ENCODE measurements at places on chromosomes 12 and 14.

DNA sequence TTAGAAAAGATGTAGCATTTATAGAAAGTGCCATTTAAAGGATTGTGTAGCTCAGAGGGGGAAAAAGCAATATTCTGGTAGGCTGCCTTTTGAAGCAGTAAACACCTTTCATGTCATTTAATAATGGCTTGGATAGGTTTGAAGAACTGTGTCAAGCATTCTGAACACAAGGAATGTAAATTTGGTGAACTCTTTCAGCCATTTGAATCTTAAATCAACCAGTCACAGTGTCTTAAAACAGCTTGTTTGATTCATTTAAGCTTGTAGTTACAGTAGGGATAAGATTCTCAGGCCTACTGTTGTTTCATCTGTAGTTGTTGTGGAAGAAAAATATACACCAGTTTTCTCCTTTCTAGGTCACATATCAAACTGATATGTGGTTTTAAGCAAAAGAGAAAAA is 299.4 kb upstream of the NOVA1 start:
- DNase-seq: no peak

DNA sequence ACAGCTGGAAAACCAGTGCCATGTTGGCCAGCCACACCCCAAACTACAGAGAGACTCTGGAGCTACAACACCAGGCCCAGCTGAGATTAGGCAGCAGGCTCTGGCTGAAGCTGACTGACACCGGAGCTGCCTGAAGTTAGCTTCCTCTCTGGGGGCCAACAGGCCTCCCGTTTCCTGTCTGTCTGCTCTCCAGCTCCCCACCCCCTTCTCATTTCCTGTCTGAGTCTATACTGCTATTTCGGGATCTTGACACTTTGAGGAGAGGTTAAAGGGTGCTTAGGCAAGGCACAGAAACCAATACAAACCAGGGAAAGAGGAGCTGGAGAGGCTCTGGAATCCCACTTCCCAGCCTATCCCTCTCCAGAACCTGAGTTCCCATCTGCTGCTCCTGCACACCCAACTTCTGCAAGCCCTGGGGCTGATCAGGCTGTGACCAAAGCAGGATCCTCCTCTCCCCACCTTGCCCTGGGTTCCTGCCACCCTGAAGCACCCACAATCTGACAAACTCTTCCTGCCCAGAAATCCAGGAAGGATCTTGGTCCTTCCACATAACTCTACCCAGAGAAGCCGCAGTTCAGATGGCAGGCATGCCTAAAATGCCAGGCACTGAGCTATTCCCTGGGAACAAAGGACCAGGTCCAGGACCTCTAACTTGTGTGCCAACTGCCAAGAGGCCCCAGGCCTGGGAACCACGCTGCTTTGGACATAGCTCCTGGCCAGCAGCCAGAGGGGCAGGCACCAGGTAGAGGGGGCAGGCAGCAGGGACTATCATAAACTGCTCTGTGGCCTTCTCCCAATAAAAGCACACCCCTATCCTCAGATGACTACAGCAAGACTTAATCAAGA is 39.9 kb downstream of the PRPF40B start:
- DNase-seq: peak; percentile 90

DNA sequence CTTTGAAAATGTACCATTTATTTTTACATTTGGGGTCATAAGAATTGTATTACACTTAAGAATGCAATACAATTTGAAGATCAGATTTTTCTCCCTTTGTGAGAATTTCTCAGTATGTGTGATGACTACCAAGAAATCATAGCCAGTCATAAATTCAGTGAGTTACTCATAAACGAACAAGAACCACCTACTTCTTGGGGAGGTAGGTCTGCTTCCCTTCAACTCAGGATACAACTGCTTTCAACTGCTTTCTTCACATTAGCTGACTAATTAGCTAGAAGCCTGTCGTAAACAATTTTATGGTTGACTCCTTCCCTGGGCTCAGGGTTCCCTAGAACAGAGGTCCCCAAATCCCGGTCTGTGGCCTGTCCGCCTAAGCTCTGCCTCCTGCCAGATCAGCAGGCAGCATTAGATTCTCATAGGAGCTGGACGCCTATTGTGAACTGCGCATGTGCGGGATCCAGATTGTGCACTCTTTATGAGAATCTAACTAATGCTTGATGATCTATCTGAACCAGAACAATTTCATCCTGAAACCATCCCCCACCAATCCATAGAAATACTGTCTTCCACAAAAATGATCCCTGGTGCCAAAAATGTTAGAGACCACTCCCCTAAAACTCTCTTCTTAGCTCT is 3.7 kb downstream of the ANG start:
- no peak for DNase-seq

DNA sequence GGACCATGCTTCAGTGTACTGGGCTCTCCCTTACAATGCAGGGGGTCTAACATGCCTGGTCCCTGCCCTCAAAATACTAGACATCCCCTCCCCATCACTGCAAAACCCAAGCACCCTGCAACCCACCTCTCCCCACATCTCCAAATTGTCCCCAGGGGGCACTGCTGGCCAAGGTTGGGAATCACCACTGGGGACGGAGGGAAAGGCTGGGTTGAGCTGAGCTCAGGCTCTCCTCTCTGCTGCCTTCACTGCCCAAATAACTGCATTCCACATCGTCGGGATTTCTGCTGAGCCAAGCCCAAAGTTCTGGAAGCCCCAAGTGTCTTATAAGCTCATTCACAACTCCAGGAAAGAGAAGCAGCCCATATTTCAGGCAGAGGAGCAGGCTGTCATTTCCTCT is 69.6 kb downstream of the NT5DC3 start:
- no peak for DNase-seq

GRCh38 chr12:48970702-48971334 is 717 bp downstream of the WNT10B start:
- DNase-seq: no peak

DNA sequence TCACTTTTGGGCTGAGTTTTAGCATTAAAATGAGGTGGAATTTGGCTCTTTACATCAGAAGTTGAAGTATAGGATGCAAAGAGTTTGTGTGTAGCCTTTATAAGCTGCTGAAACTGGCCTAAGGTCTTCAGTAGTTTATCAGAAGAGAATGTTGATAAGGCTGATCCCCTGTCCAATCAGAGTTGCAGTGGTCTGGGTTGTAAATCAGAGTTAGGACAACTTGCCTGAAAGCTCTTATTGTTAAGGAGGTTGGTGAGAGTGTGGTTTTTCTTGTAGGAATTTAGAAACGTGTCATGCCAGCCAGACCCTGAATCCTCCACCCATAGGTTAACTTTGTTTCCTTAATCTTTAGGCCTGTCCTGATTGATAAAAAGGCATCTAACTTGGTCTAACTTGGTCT is 143.5 kb downstream of the ST8SIA1 start:
- DNase-seq: no peak

GRCh38 chr12:76417116-76417515 is 68.9 kb upstream of the BBS10 start:
- DNase-seq: no peak

DNA sequence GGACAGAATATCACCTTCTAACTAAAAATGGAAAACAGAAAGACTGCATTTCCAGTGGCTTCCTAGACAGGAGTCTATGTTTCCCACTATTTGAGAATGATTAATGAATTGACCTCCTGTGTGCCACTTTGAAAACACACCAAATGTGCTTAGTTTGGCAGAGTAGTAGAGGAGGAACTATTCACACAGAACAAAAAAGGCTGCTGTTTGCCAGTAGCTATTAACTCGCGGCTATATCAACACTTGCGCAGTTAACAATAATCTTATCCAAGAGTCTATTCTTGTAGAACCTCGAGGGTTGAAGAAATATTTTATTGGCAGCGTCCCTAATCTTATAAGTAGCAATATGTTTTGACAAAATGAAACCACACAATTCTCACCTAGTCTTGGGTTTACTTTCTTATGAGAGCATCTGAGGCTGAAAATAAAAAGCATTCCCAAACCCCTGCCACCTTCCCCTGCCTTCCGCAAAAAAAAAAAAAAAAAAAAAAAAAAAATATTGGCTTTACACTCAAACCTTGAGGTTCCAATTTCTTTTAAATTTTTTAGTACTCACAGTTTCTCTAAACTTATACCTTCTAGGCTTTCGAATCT is 127.3 kb upstream of the FLRT2 start:
- no peak for DNase-seq

DNA sequence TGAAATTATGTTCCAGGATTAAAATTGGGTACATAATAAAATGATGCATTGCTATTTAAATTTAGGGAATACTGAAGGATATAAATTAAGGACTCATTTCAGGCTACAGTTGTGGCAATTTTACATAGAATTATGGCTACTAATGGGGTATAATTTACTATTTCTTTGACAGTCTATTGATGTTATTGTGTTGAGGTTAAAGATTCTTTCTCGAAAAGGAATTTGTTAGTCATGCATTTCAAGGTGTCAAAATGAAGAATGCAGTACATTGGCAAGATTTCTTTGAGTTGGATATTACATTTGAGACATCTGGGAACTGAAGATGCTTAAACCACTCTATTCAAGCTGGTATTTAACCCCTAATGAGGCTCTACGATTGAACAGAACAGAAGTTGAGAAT is 28.3 kb downstream of the SLC5A8 start:
- DNase-seq: no peak

DNA sequence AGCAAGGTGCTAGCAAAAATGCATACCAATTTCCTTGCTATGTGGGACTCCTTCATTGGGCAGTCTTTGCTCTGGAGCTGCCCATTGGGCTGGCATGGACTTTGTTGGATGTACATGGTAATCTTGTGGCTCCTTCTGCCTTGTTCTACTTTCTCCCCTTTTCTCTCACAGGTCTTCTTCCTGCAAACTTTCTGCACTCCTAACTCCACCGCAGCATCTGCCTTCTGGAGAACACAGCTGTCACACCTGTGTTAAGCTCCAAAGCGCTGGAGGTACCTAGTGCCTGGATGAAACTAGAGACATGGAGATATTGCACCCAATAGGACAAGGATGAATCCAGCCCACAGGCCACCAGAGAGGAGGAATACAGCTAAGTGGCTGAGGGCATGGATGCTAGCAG is 60.7 kb upstream of the CCND2 start:
- no peak for DNase-seq

DNA sequence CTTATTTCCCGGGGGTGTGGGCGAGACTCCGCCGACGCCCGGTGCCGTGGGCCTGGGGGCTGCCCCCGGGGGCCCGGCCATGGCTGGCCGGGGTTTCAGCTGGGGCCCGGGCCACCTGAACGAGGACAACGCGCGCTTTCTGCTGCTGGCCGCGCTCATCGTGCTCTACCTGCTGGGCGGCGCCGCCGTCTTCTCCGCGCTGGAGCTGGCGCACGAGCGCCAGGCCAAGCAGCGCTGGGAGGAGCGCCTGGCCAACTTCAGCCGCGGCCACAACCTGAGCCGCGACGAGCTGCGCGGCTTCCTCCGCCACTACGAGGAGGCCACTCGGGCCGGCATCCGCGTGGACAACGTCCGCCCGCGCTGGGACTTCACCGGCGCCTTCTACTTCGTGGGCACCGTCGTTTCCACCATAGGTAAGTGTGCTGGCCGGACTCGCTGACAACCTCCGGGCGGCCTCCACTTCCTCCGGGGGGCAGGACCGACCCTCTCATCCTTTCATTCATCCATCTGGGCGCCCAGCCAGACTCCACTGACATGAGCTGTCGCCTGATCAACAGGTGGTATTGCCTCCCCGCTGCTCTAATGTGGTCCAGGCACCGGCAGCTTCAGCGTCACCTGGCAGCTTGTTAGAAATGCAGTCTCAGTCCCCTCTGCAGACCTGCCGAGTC is 467 bp downstream of the KCNK13 start:
- no peak for DNase-seq

DNA sequence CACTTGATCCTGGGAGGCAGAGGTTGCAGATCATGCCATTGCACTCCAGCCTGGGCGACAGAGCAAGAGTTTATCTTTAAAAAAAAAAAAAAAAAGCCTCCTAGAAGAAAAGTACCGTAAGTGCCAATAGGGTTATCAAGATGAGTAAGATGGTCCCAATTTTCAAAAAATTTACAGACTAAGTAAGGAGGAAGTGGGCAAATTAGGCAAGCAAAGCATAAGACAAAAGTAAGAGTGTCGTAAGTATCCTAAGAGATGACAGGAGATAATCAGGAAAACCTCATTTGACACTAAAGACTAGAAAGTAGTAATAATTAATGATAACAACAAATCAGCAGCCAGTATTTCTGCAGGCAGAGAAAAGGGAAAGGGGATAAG is 12.2 kb downstream of the PYM1 start:
- DNase-seq: no peak
